A549 treated with CpdA at 1 μM for 4 hours (cell line): ENCODE measurements at places on chromosomes 6 and 20. TPM values are rescaled to one million over a fixed set of nuclear protein-coding genes. Genes with fewer than 3 reads are reported as not detected.

SYNDIG1 gene
- 1.5 to 2.2 TPM (median 2.0 TPM) in 5 replicates for total RNA-seq

IRAK1BP1 gene
- 0.61 to 0.76 TPM (median 0.71 TPM) in 5 replicates for total RNA-seq

SRMS gene
- not detected in 5 replicates for total RNA-seq

SMIM28 gene
- not detected in 5 replicates for total RNA-seq

TTLL9 gene
- total RNA-seq, result 0.06 to 0.20 TPM in 2 of 5 replicates, not detected in the others

CSTF1 gene
- total RNA-seq, result 36.1 to 42.9 TPM (median 39.5 TPM) in 5 replicates

ACTR5 gene
- 9.1 to 10.7 TPM (median 10.4 TPM) in 5 replicates for total RNA-seq

DZANK1 gene
- total RNA-seq, result 2.9 to 3.2 TPM (median 3.1 TPM) in 5 replicates

HEY2 gene
- 0.06 TPM in 1 of 5 replicates, not detected in the others for total RNA-seq

VSTM2L gene
- 5.8 to 9.3 TPM (median 6.3 TPM) in 5 replicates for total RNA-seq

RSPO4 gene
- not detected in 5 replicates for total RNA-seq

POU5F1 gene
- 2.5 to 5.1 TPM (median 3.6 TPM) in 5 replicates for total RNA-seq

SIRPB2 gene
- not detected in 5 replicates for total RNA-seq

PTPRK gene
- total RNA-seq, result 13.9 to 18.9 TPM (median 16.6 TPM) in 5 replicates

MCCD1 gene
- not detected in 5 replicates for total RNA-seq

PSMA7 gene
- total RNA-seq, result 472 to 604 TPM (median 579 TPM) in 5 replicates

SIM1 gene
- total RNA-seq, result not detected in 5 replicates

RAB44 gene
- 0.03 to 0.06 TPM (median 0.05 TPM) in 3 of 5 replicates, not detected in the others for total RNA-seq

GPSM3 gene
- 0.31 to 0.67 TPM (median 0.50 TPM) in 5 replicates for total RNA-seq

RAET1L gene
- total RNA-seq, result 0.18 to 0.49 TPM (median 0.27 TPM) in 5 replicates

VIP gene
- total RNA-seq, result not detected in 5 replicates

CLVS2 gene
- total RNA-seq, result 0.02 to 0.14 TPM (median 0.07 TPM) in 5 replicates

PPP1R16B gene
- total RNA-seq, result 0.09 to 0.14 TPM (median 0.13 TPM) in 5 replicates

NHLRC1 gene
- total RNA-seq, result 1.5 to 2.2 TPM (median 1.8 TPM) in 5 replicates

RSPH3 gene
- total RNA-seq, result 3.9 to 5.2 TPM (median 4.3 TPM) in 5 replicates

THEMIS gene
- not detected in 5 replicates for total RNA-seq

KAT14 gene
- total RNA-seq, result 8.9 to 11.9 TPM (median 10.6 TPM) in 5 replicates

RAET1E gene
- 1.9 to 3.0 TPM (median 2.6 TPM) in 5 replicates for total RNA-seq

MAP7 gene
- total RNA-seq, result 32.5 to 40.0 TPM (median 38.8 TPM) in 5 replicates

HLA-DRB1 gene
- not detected in 5 replicates for total RNA-seq

VNN1 gene
- total RNA-seq, result 0.03 to 0.13 TPM (median 0.11 TPM) in 4 of 5 replicates, not detected in the other

TFAP2A gene
- total RNA-seq, result 16.6 to 20.6 TPM (median 18.3 TPM) in 5 replicates

OXT gene
- total RNA-seq, result not detected in 5 replicates

CST4 gene
- total RNA-seq, result not detected in 5 replicates

USP49 gene
- total RNA-seq, result 1.1 to 1.7 TPM (median 1.4 TPM) in 5 replicates

RFX6 gene
- total RNA-seq, result not detected in 5 replicates

EBF4 gene
- total RNA-seq, result 2.2 to 4.7 TPM (median 2.4 TPM) in 5 replicates

KIF6 gene
- 0.17 to 0.48 TPM (median 0.22 TPM) in 5 replicates for total RNA-seq

ELOVL5 gene
- 64.8 to 71.9 TPM (median 69.5 TPM) in 5 replicates for total RNA-seq

BEND3 gene
- total RNA-seq, result 3.3 to 4.4 TPM (median 3.7 TPM) in 5 replicates

RIPPLY2 gene
- total RNA-seq, result 0.34 to 1.5 TPM (median 0.37 TPM) in 5 replicates

TNNC2 gene
- total RNA-seq, result 0.21 to 0.22 TPM in 2 of 5 replicates, not detected in the others

SLC22A3 gene
- 33.6 to 41.1 TPM (median 38.2 TPM) in 5 replicates for total RNA-seq

SLC35A1 gene
- total RNA-seq, result 9.6 to 10.7 TPM (median 9.9 TPM) in 5 replicates

MAFB gene
- total RNA-seq, result 0.03 to 0.08 TPM (median 0.06 TPM) in 4 of 5 replicates, not detected in the other

EPB41L1 gene
- 52.6 to 63.3 TPM (median 62.2 TPM) in 5 replicates for total RNA-seq

PDYN gene
- total RNA-seq, result 0.03 TPM in 1 of 5 replicates, not detected in the others

HMGCLL1 gene
- 0.08 to 0.22 TPM (median 0.16 TPM) in 5 replicates for total RNA-seq

NTSR1 gene
- total RNA-seq, result 0.09 to 0.45 TPM (median 0.16 TPM) in 5 replicates

HMGN3 gene
- 48.3 to 69.3 TPM (median 64.2 TPM) in 5 replicates for total RNA-seq

UBD gene
- total RNA-seq, result 0.51 to 1.2 TPM (median 0.61 TPM) in 5 replicates

SLC25A27 gene
- 0.09 to 1.4 TPM (median 0.61 TPM) in 5 replicates for total RNA-seq

ZBP1 gene
- total RNA-seq, result 0.02 to 0.10 TPM (median 0.07 TPM) in 3 of 5 replicates, not detected in the others

WFDC12 gene
- total RNA-seq, result not detected in 5 replicates
